AG20443 (cell line): ENCODE measurements at places on chromosomes 11 and 22.

- DNase-seq = peak; percentile 56
Measured at GRCh38 chr11:112795142-112795815, 165.9 kb upstream of the NCAM1 start.

DNA sequence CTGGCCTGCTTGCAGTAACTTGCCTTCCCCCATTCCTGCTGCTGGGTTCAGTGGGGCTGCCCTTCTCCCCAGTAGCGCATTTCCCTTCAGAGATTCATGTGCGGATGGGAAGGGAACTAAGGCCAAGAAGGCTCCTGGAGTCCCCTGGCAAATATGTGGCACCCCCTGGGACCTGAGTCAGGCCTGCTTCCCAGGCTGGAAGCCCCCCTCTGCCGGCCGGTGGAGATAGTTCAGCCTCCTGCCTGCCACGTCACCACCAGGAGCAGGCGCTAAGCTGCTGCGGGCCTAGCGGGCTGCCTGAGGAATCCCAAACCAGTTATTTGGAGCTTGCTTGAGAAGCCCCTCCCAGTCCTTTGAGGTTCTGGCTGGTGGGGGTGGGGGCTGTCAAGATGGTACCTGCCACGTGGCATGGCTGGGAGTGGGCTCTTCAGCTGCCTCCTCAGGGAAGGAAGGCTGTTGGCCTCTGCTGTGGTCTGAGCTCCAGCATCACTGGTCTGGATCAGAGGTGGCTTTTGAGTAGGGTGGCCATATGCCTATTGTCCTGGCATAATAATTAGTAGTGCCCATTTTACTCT, 2.0 kb downstream of the SERPINH1 start:
- DNase-seq = peak; percentile 81

- no peak for DNase-seq
Measured at GRCh38 chr11:45021001-45021400, 70.3 kb upstream of the TP53I11 start.

- no peak for DNase-seq
Measured at GRCh38 chr11:269146-269890, 8.9 kb upstream of the NLRP6 start.

DNA sequence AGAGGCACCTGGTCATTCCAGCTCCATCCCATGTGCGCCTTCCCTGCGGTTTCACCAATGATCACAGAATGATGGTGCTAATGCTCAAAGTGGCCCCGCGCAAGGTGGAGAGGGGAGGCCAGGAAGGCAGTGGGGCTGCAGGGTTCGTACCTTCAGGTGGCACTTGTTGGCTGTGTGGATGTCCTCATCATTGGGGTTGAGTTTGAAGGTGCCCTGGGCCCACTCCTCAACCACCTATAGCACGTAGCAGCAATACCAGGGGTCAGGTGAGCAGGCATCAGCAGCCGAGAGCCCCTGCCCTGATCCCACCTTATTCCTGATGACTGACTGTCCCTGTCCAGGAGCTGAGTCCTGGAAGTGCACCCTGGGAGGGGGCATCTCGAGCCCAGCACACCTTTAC, 20.6 kb upstream of the DRICH1 start:
- DNase-seq = no peak

DNA sequence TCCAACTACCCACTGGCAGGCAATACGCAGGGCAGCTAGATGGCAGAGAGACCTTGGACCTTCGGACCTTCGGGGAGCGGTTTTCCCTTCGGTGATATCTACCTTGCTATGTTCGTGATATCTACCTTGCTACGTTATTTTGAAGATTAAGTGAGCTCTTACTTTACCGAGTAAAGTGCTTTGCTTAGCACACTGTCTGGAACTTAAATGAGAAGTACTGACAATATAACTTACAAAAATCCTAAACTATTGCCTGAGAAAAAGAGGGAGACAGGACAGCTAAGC, 1.0 kb upstream of the PRDM10 start:
- no peak for DNase-seq

DNA sequence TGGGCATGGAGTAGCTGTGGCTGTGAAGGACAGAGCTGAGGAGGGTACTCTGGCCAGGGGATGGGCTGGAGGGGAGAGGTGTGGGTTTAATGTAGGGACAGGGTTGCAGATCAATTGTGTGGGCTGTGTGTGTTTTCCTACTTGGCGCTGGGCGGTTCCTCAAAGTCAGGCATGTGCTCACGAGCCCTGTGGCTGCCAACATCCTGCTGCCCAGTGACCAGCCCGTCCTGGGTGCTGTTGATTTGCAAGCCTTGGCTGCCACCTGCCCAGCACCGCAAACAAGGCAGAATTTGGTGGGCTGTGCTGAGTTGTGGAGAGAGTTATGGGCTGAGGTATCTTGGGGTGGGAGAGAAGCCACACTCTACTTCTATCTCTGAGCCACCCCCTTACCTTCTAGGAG, 69.2 kb downstream of the SCN3B start:
- no peak for DNase-seq

DNA sequence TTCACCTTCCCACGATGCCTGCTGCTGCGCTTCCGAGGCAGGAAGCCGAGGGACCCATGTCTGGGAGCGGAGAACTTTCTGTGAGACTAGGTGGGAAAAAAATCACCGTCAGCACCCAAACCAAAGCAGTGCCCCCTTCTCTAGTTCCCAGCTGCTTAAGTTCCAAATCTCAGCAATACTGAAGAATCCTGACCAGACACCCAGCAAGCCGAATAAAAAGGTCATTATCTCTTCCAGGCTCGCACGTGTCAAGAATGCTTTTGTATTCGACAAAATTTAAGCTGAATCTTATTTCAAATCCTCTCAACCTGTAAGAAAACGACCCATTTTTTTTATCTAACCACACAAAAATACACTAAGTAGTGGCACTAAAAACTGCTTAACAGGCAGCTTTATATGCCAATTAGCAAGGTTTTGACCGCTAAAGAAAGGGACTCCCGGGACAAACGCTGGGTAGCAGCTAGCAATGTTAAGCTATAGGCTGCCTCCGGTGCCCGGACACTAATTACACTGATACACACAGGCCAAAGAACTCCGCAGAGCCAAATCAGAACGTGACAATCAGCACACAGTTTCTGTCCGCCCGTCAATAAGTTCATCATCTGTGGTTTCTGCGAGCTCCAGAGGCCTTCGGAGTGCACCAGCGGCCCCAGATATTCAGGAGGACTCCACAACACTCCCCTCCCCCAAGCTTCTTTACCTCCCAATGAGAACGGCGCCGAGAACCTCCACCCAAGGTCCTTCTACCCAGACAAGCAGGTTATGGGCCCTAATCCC, 728 bp downstream of the RPL3 start:
- no peak for DNase-seq

DNA sequence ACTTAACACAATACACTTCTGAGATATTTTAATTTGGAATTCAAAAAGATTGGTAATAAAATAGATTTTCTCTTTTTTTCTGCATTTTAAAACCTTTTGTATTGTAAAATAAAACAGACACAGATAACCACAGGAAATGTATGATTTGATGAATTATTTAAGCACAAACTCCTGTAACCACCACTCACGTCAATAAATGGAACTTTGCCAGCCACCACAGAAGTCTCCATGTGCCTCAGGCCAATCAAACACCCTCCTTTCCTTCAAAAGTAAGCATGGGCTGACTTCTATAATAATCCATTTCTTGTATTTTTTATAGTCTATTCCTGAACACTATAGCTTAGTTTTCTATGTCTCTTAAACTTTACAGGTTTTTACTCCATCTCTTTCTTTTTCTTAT, 721.7 kb downstream of the DLG2 start:
- DNase-seq = no peak

DNA sequence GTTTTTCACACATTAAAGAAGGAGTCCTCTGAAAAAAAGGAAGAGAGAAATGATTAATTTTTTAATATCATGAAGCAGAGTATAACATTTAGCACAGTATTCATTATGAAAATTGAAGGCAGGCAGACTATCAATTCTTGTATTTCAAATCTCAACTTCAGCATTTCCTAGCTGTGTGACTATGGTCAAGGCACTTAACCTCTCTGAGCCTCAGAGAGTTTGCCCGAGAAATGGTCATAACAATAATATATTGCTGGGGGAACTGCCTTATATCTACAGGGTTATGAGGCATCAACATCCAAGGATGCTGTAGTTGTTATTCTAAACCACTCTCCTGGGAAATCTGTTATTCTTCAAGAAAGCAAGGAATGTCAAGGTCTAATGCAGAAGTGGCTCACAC, 1.1 kb downstream of the MS4A18 start:
- DNase-seq = no peak

DNA sequence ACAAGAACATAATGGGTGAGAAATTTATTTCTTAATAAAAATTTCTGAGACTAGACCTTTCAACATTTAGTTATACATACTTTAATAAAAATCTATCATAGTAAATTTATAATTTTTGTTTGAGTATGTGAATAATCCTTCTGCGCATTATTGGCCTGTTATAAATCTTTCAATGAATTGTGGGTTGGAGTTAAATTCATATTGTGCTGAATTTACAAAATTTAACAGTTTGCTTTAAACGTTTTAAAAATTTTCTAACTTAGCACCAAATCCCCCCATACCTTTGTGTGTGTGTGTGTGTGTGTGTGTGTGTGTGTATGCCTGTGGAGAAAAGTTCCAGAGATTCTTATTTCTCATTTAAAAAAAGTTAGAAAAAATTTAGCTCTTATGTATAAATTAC, 111.0 kb downstream of the TMEM135 start:
- DNase-seq = no peak

DNA sequence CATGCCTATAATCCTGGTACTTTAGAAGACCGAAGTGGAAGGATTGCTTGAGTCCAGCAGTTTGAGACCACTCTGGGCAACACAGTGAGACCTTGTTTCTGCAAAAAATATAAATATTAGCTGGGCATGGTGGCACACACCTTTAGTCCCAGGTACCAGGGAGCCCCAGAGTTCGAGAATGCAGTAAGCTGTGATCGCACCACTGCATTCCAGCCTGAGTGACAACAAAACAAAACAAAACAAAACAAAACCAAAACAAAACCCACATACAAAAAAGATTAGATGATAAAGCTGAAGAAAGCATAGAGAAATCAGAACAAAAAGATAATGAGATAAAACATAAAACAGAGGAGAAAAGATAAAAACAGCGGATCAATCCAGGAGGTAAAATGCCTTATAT, 62.1 kb downstream of the TCF20 start:
- DNase-seq = no peak

GRCh38 chr22:30910358-30910757, 58.2 kb downstream of the MORC2 start:
- no peak for DNase-seq

DNA sequence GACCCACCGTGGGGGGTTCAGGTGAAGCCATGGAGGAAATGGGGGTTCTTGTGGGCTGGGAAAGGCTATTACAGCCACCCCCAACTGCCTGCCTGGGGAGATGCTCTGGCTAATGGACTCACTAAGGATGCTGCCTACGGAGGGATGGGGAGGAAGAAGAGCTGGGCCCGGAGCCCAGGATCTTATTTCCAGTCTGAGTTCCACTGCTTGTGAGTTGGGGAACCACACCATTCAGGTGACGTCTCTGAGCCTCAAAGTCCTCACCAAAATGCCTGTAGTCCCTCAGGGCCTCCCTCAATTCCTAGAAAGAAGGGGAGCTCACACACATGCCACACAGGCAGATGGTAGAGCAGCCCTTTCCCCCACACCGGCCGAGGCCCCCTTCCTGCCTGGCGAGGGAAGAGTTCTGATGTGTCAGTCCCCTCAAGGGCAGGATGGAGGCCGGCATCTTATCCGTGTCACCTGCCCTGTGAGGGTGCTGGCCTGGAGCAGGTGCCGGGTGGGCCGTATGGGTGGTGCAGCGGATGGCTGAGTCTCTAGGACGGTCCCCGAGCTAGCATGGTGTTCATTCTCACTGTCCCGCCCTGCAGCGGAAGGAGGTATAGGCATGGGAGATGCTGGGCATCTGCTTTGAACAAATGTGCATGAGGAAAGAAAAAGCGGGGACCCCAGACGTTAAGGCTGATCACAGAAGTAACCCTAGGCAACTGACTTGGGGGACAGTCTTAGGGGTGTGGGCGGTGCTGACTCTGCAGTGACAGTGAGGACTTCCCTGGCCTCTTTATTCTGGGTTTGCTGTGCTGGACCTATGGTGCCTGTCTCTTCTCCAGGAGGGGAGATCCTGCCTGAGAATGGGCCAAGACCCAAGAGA, 15.7 kb downstream of the MRGPRF start:
- DNase-seq = no peak

DNA sequence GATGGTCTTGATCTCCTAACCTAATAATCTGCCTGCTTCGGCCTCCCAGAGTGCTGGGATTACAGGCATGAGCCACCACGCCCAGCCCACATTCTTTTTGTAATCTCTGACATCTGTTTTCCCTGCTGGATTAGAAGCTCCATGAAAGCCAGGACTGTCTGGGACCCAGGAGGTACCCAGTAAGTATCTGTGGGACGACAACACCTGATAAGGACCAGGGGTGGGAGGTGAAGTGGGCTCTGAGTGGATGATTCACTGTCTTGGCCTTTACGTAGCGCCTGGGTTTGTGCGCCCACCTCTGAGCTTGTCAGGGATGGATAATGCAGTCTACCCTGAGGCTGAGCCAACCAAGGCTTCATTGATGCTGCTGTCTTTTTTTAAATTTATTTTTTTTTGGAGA, 118.8 kb downstream of the ABTB2 start:
- DNase-seq = no peak

- no peak for DNase-seq
Measured at GRCh38 chr22:40202225-40202944, 24.7 kb downstream of the TNRC6B start.

- DNase-seq = peak; percentile 69
Measured at GRCh38 chr11:9753021-9753420, 89.1 kb downstream of the SWAP70 start.

DNA sequence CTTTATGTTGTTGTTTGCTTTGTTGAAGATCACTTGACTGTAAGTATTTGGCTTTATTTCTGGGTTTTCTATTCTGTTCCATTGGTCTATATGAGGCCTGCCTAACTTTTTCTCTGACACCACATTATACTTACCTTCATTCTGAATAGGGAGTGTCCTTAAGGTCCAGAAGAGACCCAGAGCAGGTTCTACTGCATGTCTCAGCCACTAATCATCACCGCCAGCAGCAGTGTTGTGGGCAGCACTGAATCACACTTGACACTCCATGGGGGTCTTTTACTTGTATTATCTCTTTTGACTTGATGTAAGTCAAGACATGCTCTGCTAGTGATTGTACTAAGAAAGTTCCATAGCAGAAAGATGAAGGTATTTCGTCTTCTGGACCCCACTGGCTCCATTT, 274.9 kb downstream of the TENM4 start:
- no peak for DNase-seq

DNA sequence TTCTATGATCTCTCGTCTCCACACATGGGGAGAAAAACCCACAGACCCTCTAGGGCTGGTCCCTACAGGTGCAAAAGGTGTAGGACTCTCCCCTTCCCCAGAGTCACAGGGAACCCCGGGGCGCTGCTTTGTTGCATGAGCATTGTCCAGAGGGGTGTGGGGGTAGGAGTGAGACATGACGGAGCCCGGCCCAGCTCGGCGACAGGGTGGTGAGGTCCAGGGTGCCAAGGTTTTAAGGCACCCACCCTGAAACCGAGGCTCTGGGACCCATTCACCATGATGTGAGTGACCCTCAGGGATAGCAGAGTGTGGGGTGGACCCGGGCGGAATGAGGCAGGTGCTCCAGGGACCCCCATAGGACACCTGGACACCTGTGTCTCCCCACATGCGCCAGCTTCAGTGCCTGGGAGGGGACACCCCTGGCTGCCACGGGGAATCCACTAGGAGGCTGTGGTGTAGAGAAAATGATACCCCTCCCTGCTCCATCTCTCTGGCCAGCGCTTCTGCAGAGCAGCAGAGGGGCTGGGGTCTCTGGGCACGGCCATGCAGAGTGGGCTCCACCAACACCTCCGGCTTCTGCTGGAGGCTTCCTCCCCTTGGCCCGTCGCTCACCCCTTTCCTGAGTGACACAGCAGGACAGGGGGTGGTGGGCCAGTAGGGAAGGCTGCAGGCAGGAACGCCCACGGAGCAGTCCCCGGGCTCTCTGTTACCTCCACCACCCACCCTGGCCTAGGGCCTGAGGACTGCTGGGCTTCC, 15.2 kb downstream of the KRTAP5-5 start:
- no peak for DNase-seq
